Dermis blood vessel endothelial cell (primary cell): ENCODE measurements at places on chromosomes 3 and 15. TPM values are rescaled to one million over a fixed set of nuclear protein-coding genes. Genes with fewer than 3 reads are reported as not detected.

GOLGA8T gene
- 0.05 TPM in 1 of 2 replicates, not detected in the other for total RNA-seq

SST gene
- total RNA-seq, result not detected in 2 replicates

FAM3D gene
- 0.51 TPM in 1 of 2 replicates, not detected in the other for total RNA-seq

GHSR gene
- total RNA-seq, result not detected in 2 replicates

DUT gene
- 49.8 and 58.4 TPM in 2 replicates for total RNA-seq

CLCN2 gene
- 3.2 and 5.4 TPM in 2 replicates for total RNA-seq

GUCA1C gene
- 0.19 TPM in 1 of 2 replicates, not detected in the other for total RNA-seq

IGDCC3 gene
- total RNA-seq, result not detected in 2 replicates

HYKK gene
- total RNA-seq, result 1.8 and 3.4 TPM in 2 replicates

SOX2 gene
- 0.05 TPM in 1 of 2 replicates, not detected in the other for total RNA-seq

SCAANT1 gene
- total RNA-seq, result not detected in 2 replicates

CCR1 gene
- total RNA-seq, result not detected in 2 replicates

PLS1 gene
- total RNA-seq, result 0.85 and 2.2 TPM in 2 replicates

MSL2 gene
- 14.1 and 17.5 TPM in 2 replicates for total RNA-seq

DPPA2 gene
- total RNA-seq, result not detected in 2 replicates

CCDC54 gene
- total RNA-seq, result not detected in 2 replicates

PLXNA1 gene
- 21.4 and 25.7 TPM in 2 replicates for total RNA-seq

MED12L gene
- total RNA-seq, result under 0.01 and 0.05 TPM in 2 replicates

ACOX2 gene
- total RNA-seq, result 0.70 and 1.5 TPM in 2 replicates

NANOGP8 gene
- total RNA-seq, result not detected in 2 replicates

FETUB gene
- total RNA-seq, result not detected in 2 replicates

SLC22A14 gene
- 0.17 TPM in 1 of 2 replicates, not detected in the other for total RNA-seq

RETNLB gene
- not detected in 2 replicates for total RNA-seq

MRAS gene
- total RNA-seq, result 6.8 and 11.5 TPM in 2 replicates

LYZL4 gene
- total RNA-seq, result not detected in 2 replicates

KNL1 gene
- 7.5 and 37.5 TPM in 2 replicates for total RNA-seq

TJP1 gene
- 122 and 184 TPM in 2 replicates for total RNA-seq

BNC1 gene
- 0.56 and 0.85 TPM in 2 replicates for total RNA-seq

GPR176 gene
- 12.6 and 14.0 TPM in 2 replicates for total RNA-seq

EPHA3 gene
- 0.14 TPM in 1 of 2 replicates, not detected in the other for total RNA-seq

ADAMTSL3 gene
- 6.0 and 15.1 TPM in 2 replicates for total RNA-seq

CSPG4 gene
- 0.19 and 0.68 TPM in 2 replicates for total RNA-seq

CORO2B gene
- 1.0 and 1.4 TPM in 2 replicates for total RNA-seq

CCDC14 gene
- 16.7 and 19.5 TPM in 2 replicates for total RNA-seq

KAT2B gene
- 18.7 and 22.6 TPM in 2 replicates for total RNA-seq

DNAH1 gene
- 3.3 and 5.6 TPM in 2 replicates for total RNA-seq

DAPK2 gene
- 6.5 and 21.1 TPM in 2 replicates for total RNA-seq

HMCES gene
- 31.3 and 40.0 TPM in 2 replicates for total RNA-seq

FEZF2 gene
- not detected in 2 replicates for total RNA-seq

RARRES1 gene
- total RNA-seq, result 1.3 and 6.0 TPM in 2 replicates

B3GNT5 gene
- 31.0 and 40.3 TPM in 2 replicates for total RNA-seq

LPCAT4 gene
- 8.5 and 9.5 TPM in 2 replicates for total RNA-seq

CACNA2D2 gene
- not detected in 2 replicates for total RNA-seq

SRP14 gene
- total RNA-seq, result 236 and 391 TPM in 2 replicates

TMEM158 gene
- total RNA-seq, result 0.85 and 2.7 TPM in 2 replicates

HYAL2 gene
- 600 and 601 TPM in 2 replicates for total RNA-seq

CCDC191 gene
- 1.3 and 3.2 TPM in 2 replicates for total RNA-seq

UROC1 gene
- total RNA-seq, result 0.19 TPM in 1 of 2 replicates, not detected in the other

NPAP1 gene
- not detected in 2 replicates for total RNA-seq

PLA1A gene
- total RNA-seq, result 2.4 and 14.8 TPM in 2 replicates

PLAAT1 gene
- 0.47 TPM in 1 of 2 replicates, not detected in the other for total RNA-seq

RBP2 gene
- not detected in 2 replicates for total RNA-seq

SH2D7 gene
- not detected in 2 replicates for total RNA-seq

IMPG2 gene
- 0.37 and 0.85 TPM in 2 replicates for total RNA-seq

PLA2G4E gene
- total RNA-seq, result not detected in 2 replicates

TRPM1 gene
- total RNA-seq, result 1.9 TPM in 1 of 2 replicates, not detected in the other

DNAJA4 gene
- 3.9 and 5.6 TPM in 2 replicates for total RNA-seq

BDH1 gene
- total RNA-seq, result 4.4 and 7.2 TPM in 2 replicates
